Cerebellar cortex (tissue), 1 donor: ENCODE measurements at places on chromosomes 7 and 10.

- DNase-seq: no peak
Observed at GRCh38 chr10:123635131-123635530, 31.0 kb upstream of the GPR26 start.

DNA sequence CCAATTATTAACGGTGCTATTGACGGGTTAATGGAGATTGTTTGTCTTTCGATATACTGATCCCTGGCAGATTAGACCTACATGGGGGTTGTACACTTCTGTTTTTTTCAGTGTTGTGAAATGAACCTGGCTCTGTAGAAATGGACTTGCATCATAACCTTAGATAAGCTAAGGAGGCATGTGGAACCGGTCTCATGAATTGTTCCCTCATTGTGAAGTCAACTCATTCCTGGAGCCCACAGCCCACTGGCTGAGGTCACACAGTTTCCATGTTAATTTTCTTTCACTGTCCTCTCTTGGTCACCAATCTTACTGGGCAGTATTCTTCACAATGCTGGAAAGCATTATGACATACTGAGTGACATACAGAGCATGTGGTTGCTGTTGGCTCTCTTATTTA is 202.8 kb downstream of the BMPER start:
- no peak for DNase-seq

DNA sequence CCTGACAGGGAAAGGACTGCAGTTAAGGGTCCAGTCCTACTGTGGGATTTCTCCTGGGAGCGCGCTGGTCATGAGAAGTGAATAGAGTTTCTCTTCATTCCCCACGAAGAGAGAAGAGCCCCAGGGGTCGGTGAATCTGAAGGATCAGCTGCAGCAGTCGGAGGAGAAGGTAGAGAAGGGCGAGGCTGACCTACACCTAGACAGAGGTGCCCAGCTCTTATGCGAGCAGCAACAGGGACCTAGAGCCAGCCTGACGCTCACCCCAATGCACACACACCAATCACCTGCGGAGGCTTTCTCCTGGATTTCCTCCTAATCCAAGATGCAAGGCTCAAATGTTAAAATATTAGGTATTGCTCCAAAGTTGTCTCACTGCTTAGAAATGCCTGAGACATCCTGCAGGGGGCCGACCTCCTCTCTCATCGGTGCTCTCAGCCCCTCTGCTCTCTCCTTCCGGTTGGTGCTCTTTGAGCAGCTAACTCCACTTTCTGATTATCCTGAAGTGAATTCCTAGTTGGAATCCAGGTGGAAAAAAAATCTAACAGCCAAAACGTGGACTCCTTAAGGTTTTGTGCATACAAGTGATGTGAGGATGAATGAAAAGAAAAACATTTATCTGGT is 176.4 kb downstream of the AHR start:
- no peak for DNase-seq

DNA sequence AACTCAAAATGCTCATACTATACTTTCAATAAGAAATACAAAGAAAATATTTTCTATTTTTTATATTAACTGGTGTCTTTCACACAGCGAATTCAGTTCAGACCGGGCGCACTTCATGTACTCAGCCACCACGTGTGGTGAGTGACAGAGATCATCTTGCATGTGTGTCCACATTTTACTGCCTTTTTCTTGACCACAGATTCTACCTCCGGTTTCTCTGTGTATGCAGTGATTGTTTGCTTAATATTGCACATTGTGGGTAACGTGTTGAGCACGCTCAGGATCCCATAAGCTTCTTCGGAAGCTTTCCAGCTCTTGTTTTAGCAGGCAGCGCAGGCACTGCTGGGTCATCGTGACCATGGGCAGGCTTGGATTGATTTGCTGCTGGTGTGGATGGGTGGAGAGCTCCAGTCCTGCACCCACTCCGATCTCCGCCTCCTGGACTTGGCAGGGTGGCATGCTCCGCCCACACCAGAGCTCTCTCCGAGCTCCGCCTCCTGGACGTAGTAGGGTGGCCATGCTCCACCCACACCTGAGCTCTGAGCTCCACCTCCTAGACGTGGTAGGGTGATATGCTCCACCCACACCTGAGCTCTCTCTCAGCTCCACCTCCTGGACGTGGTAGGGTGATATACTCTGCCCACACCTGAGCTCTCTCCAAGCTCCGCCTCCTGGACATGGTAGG is 253.3 kb downstream of the DIP2C start:
- DNase-seq: no peak

- DNase-seq: no peak
Observed at GRCh38 chr10:102765336-102765735, 21.6 kb downstream of the WBP1L start.

- no peak for DNase-seq
Observed at GRCh38 chr7:30253796-30254165, 30.6 kb upstream of the ZNRF2 start.

- DNase-seq: no peak
Observed at GRCh38 chr7:39132306-39132705, 154.6 kb downstream of the POU6F2 start.

GRCh38 chr10:92419740-92420545 is 129.0 kb downstream of the MARCHF5 start:
- DNase-seq: no peak

DNA sequence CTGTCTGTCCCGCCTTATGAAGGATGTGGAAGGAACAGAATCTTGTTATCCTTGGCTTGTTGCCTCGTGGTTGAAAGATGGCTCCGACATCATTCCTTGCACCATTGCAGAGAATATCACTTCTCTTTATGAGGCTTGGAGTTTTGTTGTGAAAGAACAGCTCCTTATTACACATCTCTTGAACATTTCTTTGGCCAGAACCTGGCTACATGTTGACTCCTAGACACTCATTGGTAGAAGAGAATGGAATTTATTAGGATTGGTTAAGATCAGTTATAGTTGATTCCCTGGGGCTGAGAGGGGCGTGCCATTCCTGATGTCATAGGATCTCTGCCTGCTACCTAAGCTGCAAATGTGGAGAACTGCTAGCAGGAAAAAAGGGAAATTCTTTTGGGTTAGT is 180.5 kb upstream of the CTBP2 start:
- no peak for DNase-seq

GRCh38 chr10:35422228-35422627 is 85.9 kb downstream of the CCNY start:
- no peak for DNase-seq

DNA sequence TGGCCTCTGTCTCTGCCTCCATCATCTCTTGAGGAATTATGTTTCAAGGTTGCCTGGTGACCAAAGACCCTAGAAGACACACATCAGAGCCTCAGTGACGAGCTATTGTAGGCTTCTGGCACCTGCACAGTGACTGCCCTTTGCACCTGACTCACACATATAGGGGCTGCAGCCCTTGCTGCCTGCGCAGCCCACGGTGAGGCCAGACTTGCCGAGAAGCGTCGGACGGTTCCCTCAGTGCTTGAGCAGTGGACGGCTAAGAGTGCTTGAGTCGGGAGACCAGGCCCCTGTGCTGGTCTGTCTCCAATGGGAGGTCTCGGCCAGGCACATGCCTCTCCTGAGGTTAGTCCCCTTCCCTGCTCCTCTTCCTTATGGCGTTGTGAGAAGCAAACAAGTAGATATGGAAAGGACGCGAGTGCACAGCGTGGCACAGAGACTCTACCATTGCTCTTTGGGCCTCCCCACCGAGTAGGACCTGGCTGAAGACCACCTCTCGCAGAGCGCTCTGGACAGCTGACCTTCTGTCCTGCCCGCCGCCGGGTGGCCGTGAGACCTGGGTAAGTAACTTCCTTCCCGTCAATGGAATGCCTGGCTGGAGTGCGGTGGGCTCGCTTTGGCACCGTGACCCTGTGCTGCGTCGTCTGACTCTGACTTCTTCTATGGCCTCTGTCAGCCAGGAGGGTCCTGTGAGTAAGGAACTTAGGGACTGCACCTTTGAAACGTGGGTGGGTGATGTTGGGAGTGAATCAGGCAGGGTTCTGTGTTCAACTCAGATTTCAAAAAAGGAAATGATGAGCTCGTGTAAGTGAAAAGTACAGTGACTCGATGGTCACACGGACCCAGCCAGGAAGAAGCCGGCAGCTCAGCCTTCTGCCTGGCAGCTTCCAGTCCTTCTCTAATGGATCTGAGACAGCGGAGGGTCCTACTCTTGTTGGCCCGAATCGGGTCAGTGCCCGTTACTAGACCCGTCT is 33.7 kb downstream of the ZNF775 start:
- no peak for DNase-seq

- no peak for DNase-seq
Observed at GRCh38 chr10:62779487-62780248, 24.9 kb upstream of the ADO start.

- DNase-seq: peak; percentile 64
Observed at GRCh38 chr7:7969306-7970236, 975 bp downstream of the GLCCI1 start.

- DNase-seq: no peak
Observed at GRCh38 chr10:110834629-110835301, 37.0 kb upstream of the PDCD4 start.

- no peak for DNase-seq
Observed at GRCh38 chr7:28705350-28705749, 252.8 kb downstream of the TRIL start.

DNA sequence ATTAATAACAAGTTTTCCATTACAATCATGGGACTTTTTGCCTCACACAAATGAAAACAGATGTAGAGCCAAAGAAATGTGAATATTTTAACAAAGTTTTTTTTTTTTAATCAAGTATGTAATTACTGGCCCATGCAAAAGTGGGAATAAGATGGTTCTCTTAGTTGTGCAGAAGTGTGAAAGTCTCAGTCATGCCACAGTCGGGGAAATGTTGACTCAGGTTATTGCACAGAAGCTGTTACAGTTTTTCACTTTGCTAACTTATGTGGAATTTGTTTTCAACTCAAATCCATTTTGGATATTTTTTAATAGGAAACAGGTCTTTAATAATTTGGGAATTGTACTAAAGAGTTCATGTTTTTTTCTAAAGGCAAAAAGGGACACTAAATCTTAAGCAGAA is 44.0 kb upstream of the CAV2 start:
- DNase-seq: no peak

GRCh38 chr7:47456210-47456955 is 125.5 kb downstream of the TNS3 start:
- DNase-seq: no peak

DNA sequence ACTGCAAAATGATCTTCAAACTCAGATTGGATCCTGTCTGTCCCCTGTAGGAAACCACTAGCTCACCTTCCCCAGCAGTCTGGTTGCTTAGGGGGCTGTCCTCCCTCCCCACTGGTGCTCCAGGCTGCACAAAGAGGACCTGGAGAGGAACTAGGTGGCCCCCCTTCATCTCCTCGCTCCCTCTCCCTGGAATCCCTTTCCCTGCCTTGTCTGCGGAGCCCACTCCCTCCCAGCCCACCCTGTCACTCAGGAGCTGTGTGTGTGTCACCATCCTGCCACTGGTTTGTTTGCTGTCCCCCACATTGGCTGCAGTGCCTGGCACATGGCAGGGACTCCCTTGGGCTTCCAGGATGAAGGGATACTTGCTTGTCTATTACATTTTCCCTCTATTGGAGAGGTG is 35.5 kb upstream of the ZMIZ2 start:
- DNase-seq: no peak

GRCh38 chr10:23584396-23584795 is 145.5 kb downstream of the OTUD1 start:
- no peak for DNase-seq

DNA sequence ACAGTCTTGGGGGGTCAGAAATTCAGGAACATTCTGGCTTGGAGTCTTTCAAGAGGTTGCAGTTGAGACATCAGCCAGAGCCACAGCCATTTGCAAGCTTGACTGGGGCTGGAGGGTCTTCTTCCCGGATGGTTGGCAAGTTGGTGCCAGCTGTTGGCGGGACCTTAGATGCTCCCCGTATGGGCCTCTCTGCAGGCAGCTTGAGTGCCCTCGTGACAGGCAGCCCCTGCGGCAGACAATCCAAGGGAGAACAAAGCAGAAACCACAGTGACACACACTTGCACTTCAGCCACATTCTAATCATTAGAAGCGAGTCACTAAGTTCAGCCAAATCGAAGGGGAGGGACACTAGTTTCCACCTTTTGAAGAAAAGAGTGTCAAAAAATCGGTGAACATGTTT is 59.4 kb upstream of the MXI1 start:
- no peak for DNase-seq

- no peak for DNase-seq
Observed at GRCh38 chr10:31687663-31688482, 240.8 kb downstream of the ARHGAP12 start.

GRCh38 chr7:107224374-107225223 is 55.8 kb downstream of the HBP1 start:
- DNase-seq: no peak

GRCh38 chr10:7672341-7673134 is 5.8 kb upstream of the ITIH5 start:
- DNase-seq: no peak

GRCh38 chr7:103598326-103598905 is 152.4 kb upstream of the SLC26A5 start:
- peak; percentile 71 for DNase-seq

DNA sequence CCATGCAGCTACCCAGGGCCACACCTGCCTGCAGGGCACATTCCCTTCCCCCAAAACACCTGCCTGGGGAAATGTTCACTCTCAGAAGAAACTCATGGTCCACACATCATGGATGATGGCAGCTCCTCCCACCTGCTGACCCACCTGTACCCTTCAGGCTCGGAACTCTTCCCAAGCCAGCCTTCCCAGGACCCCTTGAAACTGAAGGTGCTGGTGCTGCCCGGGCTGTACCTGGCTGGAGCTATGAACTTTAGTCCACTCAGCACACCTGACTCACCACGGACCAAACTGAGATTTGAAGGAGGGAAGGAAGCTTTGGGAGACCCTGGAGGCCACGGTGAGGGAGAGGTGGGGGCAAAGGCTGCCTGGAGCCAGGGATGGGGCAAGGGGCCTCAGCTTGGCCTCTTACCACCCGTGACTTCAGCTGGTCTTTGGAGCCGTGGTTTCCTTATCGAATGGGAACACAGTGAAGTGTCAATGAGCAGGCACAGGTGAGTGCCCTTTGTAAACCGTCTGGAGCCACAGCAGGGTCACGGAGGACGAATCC is 30.1 kb upstream of the INPP5A start:
- no peak for DNase-seq

- no peak for DNase-seq
Observed at GRCh38 chr10:1044964-1045363, 4.0 kb downstream of the IDI1 start.

- DNase-seq: no peak
Observed at GRCh38 chr7:46625032-46625431, 704.0 kb upstream of the IGFBP3 start.

GRCh38 chr10:27197980-27198620 is 42.5 kb downstream of the ACBD5 start:
- no peak for DNase-seq

DNA sequence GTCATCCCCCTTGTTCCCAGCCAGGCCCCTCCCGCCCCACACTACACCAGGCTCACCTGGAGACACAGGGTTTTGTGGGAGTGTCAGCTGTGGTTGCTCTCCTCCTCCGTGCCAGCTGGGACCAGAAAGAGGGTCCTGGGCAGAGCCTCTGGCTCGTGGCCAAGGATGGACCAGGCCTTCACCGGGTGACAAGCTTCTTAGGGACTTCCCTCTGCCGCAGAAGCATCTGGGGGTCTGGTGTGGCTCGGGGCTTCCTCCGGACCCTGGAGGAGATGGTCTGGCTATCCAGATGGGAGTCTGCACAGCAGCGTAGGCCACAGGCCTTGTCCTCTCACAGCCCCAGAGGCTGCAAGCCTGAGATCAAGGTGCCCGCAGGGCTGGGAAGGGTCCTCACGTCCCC is 63.8 kb upstream of the CFAP46 start:
- no peak for DNase-seq
